CD4-positive, alpha-beta T cell treated with Interleukin-1 beta for 1 hour (primary cell): ENCODE measurements at places on chromosomes 13 and 19.

- no peak for DNase-seq
These were observed 4.5 kb upstream of the PRKD2 start for GRCh38 chr19:46721269-46722003.

DNA sequence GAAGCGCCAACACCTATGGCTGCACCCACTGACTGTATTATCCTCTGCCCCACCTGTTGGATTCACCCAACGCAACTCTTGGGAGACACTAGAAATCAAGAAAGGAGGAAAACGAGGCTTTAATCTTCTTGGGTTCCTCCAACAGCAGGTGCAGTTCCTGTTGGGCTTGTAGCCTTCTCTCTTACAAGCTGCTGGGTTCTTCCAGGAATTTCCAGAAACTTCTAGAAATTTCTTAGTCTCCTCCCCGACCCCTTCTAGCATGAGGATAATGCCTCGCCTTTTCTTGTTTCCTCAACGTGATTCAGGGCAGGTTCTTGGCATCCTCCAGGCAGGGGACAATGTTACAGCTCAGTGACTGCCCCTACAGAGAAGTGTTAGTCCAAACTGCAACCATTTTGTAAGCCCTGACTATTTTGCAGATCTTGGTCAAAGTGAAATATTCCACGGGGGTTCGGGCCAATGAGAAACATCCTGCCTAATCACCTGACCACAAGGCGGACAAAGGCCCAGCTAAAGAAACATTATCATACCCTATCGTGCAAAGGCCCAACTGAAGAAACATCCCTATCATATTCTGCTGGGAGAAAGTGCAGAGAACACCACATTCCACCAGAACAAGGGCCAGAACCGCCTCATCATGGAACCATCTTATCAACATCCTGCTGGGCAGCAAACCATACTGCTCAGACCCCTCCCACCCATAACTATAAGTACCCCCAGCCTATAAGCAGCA, 614 bp upstream of the PNMA8A start:
- no peak for DNase-seq

DNA sequence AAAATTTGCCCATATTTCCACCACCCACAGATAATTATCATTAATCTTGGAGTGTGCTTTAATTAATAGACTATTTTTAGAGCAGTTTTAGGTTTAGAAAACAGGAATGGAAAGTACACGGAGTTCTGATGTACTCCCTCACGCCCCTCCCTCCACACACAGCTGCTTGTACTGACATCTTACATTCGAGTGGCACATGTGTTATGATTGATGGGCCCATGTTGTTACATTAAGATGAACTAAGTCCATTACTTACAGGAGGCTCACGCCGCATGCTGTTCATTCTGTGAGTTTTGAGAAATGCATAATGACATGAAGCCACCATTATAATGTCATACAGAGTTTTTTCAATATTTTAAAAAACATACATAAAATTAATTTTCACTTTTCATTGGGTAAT, 1.2 kb upstream of the SPATA13 start:
- DNase-seq: no peak

- no peak for DNase-seq
These were observed 34.9 kb downstream of the AP1M1 start for GRCh38 chr19:16232568-16232967.

GRCh38 chr13:114185182-114185971, 6.3 kb downstream of the CFAP97D2 start:
- DNase-seq: no peak
